Stimulated activated CD4-positive, alpha-beta T cell treated with anti-CD3 and anti-CD28 coated beads, TNF-alpha, amount 100 ng/mL, for 48 hours (primary cell): ENCODE measurements at places on chromosomes 6 and 20.
A peak's percentile ranks its signal among the peaks of the same experiment; 100 is the strongest.

DNA sequence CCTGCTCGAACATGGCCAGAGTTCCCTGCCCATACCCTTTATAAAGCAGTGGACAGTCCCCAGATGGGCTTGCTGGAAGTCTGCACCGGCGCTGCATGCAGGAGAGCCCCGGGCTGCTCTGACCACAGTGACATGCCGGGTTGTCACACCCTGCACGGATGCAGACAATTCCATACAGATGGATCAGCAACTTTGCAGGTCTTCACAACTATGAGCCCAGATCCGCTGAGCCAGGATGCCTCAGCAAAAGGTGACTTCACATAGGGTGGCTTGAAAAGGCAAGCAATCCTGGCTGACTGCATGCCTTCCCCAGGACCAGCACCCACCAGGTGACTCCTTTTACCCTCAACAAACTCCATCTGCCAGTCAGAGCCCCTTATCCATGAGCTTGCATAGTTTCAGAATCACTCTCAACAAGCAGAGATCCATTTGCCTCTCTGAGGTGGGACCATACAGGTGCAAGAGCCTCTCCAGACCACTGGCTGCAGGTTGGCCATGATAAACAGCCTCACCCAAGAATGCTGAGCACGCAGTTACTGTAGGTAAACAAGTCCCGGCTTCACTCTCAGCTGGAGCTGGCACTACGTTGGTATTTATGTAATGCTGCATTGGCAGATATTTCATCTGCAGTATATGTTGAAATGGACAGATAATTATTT lies 183.0 kb upstream of the QKI start:
- no peak for DNase-seq

DNA sequence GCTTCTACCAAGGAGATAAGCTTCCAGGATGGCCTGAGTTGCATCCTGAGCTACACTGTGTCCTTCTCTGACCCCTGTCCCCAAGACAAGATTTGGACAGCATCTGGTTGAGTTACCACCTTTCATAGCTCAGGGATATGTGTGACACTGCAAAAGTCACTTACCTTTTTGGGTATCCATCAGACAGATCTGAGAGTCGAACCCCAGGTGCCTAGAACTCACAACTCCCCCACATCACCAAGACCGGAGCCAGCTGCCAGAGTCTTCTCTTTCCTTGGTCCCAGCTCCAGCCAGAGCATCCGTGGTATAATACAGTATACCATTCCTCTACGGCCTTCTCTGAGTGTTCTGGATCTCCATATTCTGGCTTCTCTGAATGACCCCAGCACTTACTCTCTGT lies 133.0 kb downstream of the CD83 start:
- no peak for DNase-seq

DNA sequence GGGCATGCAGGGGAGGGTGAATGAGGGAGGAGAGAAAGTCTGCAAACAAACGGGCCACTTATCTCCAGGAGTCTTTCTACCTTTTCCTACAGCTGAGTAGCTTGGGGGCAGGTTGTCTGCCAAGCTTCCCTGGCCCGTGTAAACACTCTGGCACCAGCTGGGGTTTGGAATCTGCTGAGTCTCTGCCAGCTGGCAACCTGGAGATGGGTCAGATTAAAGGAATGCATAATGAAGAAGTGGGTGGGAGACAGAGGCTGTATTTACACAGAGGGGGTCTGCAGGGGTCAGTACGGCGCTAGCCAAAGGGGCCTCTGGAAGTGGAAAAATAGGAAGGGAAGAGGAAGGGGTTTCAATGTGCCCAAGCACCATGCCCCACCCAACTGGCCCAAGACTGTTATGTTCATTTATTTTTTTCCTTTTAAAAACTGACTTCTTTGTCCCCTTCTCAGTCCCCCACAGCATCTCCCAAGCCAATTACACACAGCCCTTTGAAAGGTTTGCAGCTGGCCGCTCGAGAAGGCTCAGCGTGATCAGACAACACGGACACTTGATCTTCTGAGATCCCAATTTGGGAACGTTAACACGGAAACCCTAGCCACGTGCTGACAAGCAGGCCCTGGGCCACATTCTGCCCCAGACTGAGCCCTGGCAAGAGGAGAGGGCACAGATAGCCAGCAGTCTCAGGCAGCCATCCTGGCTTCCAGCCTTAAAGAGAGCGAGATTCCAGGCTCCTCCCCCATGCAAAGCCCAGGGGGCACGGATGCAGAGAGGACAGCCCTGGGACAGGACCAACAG lies 25.2 kb downstream of the TRAM2 start:
- DNase-seq = no peak

DNA sequence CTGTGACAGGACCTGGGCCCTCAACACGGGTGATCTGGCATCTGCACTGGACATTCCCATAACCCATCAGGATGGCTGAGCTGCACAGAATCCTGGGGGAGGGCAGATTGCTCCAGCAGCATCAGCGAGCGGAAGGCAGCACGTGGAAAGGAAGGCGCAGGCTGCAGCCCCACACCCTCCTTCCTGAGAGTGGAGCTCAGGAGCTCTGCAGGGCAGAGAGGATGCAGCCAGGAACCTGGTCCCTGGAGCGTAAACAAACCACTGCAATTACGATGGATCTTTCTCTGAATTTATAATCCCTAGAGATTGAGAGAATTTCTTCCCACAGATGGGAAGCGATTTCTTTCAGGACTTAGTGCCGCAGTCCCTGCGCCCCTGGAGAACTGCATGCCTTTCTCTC lies 39.7 kb upstream of the EMILIN3 start:
- no peak for DNase-seq

DNA sequence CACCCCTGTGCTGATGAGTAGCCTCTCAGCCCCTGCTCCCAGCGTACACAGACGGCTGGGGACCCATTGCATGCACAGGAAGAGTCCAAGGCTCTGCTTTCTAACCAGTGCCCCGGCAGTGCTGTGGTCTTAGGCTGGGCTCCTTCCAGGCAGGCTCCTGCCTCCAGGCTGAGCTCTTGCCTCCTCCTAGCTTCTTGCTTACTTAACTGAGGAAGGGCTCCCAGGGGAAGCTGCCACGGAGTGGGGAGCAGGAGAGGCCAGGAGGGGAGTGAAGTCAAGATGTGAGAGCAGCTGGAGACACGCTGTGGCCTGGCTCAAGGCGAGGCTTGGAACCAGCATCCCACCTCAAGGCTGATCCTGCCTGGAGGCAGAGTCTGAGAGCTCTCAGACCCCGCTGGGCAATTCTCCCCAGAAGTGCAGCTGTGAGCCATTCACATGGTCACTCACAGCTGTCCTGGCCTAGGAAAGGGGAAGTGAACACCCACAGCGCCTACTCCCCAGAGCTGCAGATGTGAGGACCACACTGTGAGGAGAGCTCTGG lies 141.0 kb downstream of the TBXT start:
- DNase-seq = no peak

GRCh38 chr20:43138061-43138770 lies 51.5 kb downstream of the PTPRT start:
- DNase-seq = no peak

DNA sequence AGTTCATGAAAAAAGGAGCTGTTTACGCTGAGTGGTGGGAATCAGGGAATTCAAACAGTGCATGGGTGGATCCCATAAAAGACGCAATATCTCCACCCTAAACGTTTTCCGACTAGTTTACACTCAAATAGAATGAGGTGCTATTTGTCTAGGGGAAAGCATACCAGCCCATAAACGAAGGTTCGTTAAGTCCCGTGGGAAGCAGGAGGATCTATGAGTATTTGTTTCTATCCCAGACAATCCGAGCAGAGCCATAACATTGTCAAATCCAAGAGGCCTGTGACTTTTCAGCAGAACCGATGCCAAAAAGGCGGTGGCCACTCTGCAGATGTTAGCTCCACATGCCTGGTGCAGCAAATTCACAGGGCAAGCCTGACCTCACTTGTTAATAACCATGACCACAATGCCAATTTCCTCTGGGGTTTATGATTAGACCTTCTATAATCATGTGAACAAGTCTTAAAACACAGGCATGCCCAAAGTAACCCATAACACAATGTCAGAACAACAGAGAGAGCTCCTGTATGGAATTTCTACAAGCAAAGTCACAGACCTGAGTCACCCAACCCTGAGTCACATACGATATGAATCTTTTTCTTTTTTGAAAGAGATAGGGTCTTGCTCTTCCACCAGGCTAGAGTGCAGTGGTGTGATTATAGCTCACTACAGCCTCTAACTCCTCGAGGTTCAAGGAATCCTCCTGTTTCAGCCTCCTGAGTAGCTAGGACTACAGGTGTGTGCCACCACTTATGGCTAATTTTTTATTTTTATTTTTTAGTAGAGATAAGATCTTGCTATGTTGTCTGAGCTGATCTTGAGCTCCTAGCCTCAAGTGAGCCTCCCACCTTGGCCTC lies 123.3 kb downstream of the KIF13A start:
- no peak for DNase-seq

GRCh38 chr6:31308845-31309175 lies 36.9 kb upstream of the HLA-C start:
- DNase-seq = no peak

- DNase-seq = no peak
Measured at GRCh38 chr6:131765081-131765803, 42.6 kb upstream of the ENPP1 start.

DNA sequence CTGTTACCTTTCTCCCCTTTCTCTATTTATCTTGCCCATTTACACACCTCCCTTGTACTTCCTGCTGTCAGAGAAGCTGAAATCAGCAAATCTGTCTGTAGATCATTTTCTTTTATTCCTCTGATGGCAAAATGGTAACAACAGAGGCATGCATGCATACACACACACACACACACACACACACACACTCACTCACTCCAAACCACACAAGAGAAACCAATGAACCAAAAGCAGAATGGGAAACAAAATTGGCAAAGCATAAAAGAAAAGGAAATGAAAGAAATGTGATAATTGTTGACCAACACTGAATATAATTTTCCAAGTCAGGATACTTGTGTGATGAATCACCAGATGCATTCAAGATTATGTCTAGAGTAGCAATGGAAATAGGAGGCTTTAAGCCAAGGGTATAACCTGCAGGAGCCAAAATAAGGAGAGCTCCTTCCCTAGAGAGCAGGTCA lies 172.4 kb downstream of the PLCB4 start:
- no peak for DNase-seq

- DNase-seq = no peak
Measured at GRCh38 chr6:63998991-63999390, 363.4 kb downstream of the PHF3 start.

DNA sequence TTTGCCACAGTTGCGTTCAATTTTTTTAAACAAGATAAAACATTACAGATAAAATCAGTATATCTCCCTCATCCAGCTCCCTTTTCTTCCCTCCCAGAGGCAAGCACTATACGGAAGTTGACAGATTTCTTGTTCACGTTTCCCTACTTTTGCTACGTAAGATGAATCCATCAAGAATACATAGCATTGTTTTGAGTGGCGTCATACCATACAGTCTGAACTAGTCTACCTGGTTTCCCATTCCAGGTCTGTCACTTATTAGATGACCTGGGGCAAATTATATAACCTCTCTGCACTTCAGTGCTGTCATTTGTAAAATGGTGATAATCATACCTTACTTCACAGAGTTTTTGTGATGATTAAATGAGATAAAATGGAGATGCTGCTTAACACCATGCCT lies 184.3 kb upstream of the SOX4 start:
- DNase-seq = no peak

DNA sequence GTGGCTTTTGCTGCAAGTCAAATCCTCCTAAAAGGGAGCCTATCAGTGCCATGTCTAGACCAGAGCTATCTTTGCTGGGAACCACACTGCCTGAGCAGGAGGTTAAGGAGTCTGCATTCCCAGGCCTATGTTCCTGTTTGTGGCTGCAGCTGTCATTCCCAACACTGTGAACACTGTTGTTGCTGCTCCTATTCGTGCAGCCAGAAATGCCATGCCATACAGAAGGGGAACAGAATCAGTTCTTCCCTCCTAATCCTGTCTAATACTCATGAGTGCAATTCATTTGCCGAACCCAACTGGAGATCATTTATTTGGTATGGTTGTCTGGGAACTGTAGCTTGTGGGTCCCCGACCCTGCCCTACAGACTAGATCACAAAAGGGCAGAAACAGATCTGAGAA lies 406.5 kb upstream of the GJE1 start:
- no peak for DNase-seq

DNA sequence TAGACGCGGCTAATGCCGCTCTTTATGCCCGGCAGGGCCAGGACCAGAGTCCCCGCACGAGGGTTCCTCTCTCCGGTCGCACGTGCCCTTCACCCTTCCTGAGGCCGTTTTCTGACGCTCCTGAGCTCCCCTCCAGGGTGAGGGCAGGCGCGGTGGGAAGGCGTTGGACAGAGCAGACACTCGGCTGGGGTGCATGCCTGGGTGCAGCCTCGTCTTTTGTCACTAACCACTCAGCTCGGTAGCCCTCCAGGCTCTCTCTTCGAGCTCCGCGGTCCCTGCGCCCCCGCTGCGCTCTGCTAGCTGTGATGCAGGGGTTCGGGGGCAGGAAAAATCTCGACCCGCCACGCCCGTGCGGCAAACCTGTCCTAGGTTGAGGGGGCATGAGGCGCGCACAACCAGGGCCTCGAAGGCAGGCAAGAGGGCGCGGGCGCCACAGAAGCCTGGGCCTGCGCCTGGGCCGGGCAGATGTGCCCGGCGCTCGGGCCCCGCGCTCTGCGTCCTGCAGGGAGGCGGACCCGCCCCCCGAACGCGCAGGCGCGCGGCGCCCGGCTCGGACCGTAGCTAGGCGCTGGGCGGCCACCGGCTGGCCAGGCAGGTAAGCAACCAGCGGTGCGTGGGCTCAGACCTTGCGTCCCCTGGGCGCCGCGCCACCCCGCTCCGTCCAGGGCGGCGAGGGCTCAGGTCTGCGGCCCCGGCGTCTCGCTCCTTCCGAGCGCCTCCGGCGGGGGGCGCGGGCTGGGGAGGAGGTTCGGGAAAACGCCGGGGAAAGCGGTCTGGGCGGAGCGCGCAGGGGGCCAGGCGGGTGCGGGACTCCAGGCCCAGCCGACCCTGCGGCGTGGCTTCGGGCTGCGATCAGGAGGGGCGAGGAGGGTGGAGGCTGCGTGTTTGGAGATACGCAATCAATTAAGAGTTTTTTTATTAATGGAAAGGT lies at the start of gene L3MBTL1:
L3MBTL1 (plus strand) TSS at position 548 of the 931 bp plus-strand sequence. CDS start 5,807 bp downstream, outside the sequence.
- DNase-seq = no peak

GRCh38 chr20:38997622-38998021 lies 35.5 kb downstream of the DHX35 start:
- DNase-seq = peak; percentile 42

- DNase-seq = no peak
Measured at GRCh38 chr20:14799545-14800216, 462.3 kb upstream of the FLRT3 start.

- DNase-seq = no peak
Measured at GRCh38 chr6:144896289-144896688, 611.2 kb downstream of the UTRN start.

DNA sequence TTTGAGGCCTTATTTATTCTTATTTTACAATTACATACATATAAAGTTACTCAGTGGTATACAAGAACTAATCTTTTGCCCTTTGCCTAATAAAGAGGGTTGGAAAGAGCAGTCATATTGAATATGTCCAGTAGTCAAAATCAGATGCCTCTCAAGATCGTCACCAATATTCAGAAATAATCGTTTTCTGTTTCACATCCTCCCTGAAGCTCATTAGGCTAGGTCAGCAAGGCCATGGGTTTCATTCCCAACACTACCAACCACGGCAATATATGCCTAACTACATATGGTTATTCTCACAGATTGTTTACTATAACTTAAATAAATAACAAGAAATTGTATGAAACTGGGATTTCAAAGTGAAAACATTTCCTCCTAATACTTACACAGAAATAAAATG lies 167.2 kb upstream of the MANEA start:
- DNase-seq = no peak

- DNase-seq = no peak
Measured at GRCh38 chr6:24662236-24662635, 4.5 kb downstream of the TDP2 start.
